ENCODE measurements at places on chromosomes 13 and 19. TPM values are rescaled to one million over a fixed set of nuclear protein-coding genes. Genes with fewer than 3 reads are reported as not detected.

- no peak overlapping the region for H3K27ac ChIP-seq
- no peaks in the 10 kb centered on the region for H3K4me1 ChIP-seq
- no peak overlapping the region for H3K4me3 ChIP-seq
- no peak for DNase-seq
- no peaks in the 10 kb centered on the region for H3K36me3 ChIP-seq
- H3K27me3 ChIP-seq, result peaks cover 7% of the 10 kb centered on the region
These were observed 143.5 kb upstream of the SOX1 start for GRCh38 chr13:111923439-111923838.

GRCh38 chr13:32001769-32002168 lies 29.8 kb upstream of the FRY start:
- no peaks in the 10 kb centered on the region for H3K27me3 ChIP-seq
- H3K36me3 ChIP-seq, result no peaks in the 10 kb centered on the region
- no peaks in the 10 kb centered on the region for H3K4me1 ChIP-seq
- no peak overlapping the region for H3K4me3 ChIP-seq

GRCh38 chr19:37905946-37906868 lies at the start of gene WDR87:
Gene WDR87 (minus strand): TSS chr19:37906594. CDS start chr19:37898239, 8,355 bp downstream.
- no peaks in the 10 kb centered on the region for H3K27me3 ChIP-seq
- H3K4me1 ChIP-seq, result peaks cover 21% of the 10 kb centered on the region
- H3K27ac ChIP-seq, result peak within 1 kb of the TSS; percentile 81
- peak; percentile 48 for DNase-seq

DNA sequence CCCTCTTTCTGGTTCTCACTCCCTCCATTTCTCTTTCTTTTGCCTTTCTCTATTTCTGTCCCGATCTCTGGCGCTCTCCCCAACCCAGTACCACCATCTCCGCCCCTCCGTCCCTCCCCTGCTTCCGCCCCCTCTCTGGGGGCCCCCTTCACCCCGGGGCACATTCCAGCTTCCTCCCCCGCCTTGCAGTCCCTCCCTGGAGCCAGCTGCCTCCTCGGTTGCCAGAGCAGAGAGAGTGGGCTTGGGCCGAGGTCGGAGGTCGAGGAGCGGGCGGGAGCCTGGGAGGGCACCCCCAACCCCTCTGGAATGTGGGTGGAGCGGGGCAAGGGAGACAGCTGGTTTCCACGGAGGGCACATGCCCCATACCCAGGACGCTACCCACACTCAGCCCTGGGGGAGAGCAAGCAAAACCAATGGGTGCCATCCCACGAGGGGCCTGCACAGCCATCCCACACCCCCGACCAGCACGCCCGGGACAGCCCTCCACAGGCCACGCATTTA lies 6.5 kb upstream of the CIRBP start:
- peak overlapping the region; percentile 80 for H3K4me3 ChIP-seq
- DNase-seq, result no peak
- peak overlapping the region; percentile 72 for H3K27ac ChIP-seq
- peaks cover 17% of the 10 kb centered on the region for H3K36me3 ChIP-seq
- peaks cover 59% of the 10 kb centered on the region for H3K4me1 ChIP-seq
- no peaks in the 10 kb centered on the region for H3K27me3 ChIP-seq

DNA sequence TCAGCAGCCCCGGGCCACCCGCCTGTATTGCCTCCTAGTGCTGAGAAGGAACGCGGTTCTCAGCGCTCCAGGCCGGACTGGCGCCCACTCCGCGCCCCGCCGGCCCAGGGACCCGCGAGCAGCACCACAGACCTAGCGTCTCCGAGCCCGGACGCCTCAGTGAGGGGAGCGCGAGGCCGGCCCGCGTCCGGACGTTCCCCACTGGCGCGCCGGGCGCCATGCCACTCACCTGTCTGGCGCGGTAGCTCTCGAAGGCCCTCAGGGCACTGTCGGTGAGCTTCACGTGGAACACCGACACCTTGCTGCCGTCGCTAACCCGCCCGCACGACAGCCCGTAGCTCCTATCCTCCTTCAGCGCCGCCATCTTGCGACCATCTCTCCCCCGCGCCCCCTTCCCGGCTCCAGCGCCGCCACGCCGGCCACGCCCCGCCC lies at the start of gene ELL:
Gene ELL, minus strand, starts transcription at position 379 of the 432 bp plus-strand sequence. Its CDS starts 15 bp downstream, at position 364.
- H3K27ac ChIP-seq, result peak within 1 kb of the TSS; percentile 92
- no peak for DNase-seq
- peak within 1 kb of the TSS; percentile 96 for H3K4me3 ChIP-seq
- no peaks in the 10 kb centered on the region for H3K27me3 ChIP-seq
- no peaks in the 10 kb centered on the region for H3K36me3 ChIP-seq
- H3K4me1 ChIP-seq, result peaks cover 3% of the 10 kb centered on the region

GRCh38 chr19:10921199-10921909 lies 7.1 kb downstream of the YIPF2 start:
- no peak for DNase-seq
- peaks cover 2% of the 10 kb centered on the region for H3K36me3 ChIP-seq
- no peak overlapping the region for H3K4me3 ChIP-seq

DNA sequence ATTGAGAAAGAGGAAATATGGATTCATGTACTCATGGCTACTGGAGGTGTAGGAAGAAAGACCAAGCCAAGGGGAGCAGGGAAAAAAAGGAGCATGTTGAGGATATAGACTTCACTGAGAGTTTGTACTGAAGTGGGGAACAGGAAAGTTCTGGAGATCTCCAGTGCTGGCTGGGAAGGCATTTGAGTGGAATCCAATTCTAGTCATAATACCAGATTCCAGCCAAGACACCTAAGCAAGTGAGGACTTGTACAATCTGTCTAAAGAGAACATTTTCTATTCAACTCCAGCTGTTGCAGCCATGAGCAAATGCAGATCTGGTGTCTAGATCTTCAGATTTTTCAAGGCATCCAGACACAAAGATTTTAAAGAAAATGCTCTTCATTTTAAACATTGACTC lies 412.5 kb downstream of the OXGR1 start:
- no peaks in the 10 kb centered on the region for H3K4me1 ChIP-seq
- no peak overlapping the region for H3K4me3 ChIP-seq
- DNase-seq, result no peak
- no peak overlapping the region for H3K27ac ChIP-seq
- no peaks in the 10 kb centered on the region for H3K27me3 ChIP-seq

DNA sequence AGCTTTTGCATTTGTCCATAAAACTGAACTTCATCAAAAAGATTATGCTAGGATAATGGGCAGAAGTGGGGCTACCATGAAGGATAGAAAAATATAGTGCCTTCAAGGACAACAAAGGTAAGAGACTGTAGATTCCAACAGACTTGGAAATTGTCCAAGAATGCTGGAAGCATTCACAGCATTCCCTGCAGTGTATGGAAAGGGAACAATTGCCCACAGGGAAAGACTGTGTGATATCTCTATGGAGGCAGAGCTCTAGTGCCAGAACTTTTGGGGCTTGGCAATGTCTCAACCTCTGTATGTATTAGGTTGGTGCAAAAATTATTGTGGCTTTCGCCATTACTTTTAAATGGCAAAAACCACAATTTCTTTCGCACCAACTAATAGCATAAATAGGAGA lies 1598.8 kb upstream of the MIR17HG start:
- DNase-seq, result no peak
- no peaks in the 10 kb centered on the region for H3K4me1 ChIP-seq
- no peaks in the 10 kb centered on the region for H3K36me3 ChIP-seq

GRCh38 chr19:918481-919198 lies 1.5 kb downstream of the KISS1R start:
- peak; percentile 67 for DNase-seq
- H3K36me3 ChIP-seq, result peaks cover 4% of the 10 kb centered on the region
- peaks cover 11% of the 10 kb centered on the region for H3K4me1 ChIP-seq
- no peaks in the 10 kb centered on the region for H3K27me3 ChIP-seq
- H3K27ac ChIP-seq, result no peak overlapping the region

DNA sequence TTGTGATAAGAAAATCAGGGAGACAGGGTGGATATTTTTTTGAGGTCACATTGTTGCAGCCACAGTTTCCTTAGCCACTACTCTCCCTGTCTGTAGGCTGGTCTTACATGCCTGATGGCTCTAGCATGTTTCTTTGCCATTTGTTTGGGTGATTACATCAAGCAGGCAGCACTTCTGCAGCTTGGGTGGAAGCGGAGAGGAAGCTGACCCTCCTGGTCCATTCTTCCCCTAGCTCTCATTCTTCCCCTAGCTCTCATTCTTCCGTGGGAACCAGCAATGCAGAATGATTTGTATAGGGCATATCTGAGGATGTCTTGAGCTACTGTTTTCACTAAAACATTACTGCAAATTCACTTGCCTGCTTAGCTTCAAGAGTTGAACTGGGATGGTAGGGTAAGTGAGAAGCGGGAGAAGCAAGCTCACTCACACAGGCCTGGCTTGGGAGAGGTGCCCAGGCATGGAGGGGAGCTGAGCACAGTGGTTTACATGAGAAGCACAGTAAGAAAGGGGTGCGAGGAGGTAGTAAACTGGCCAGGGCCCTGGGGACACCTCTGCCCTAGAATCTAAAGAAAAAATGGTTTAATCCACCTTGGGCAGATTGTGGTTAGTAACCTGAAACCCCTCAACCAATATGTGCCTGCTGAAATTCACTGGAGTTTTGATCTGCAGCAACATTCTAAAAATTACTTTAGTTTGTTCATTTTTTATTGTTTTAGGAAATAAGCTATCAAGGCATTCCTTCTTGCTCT lies 538.9 kb downstream of the RFC3 start:
- H3K4me1 ChIP-seq, result no peaks in the 10 kb centered on the region
- peaks cover 4% of the 10 kb centered on the region for H3K27me3 ChIP-seq
- no peaks in the 10 kb centered on the region for H3K36me3 ChIP-seq
- no peak overlapping the region for H3K4me3 ChIP-seq

GRCh38 chr19:4061178-4061682 lies 5.5 kb downstream of the ZBTB7A start:
- peak overlapping the region; percentile 29 for H3K4me3 ChIP-seq
- peak overlapping the region; percentile 48 for H3K27ac ChIP-seq
- DNase-seq, result no peak
- H3K36me3 ChIP-seq, result peaks cover 17% of the 10 kb centered on the region
- peaks cover 26% of the 10 kb centered on the region for H3K4me1 ChIP-seq

Gene VSIG10L
- total RNA-seq, result 1.6 TPM

Gene ATF5
- 25.4 TPM for total RNA-seq

Gene ZNF563
- total RNA-seq, result 2.8 TPM

Gene FBXW9
- total RNA-seq, result 13.1 TPM

Gene SYT3
- 1.4 TPM for total RNA-seq

Gene GPR4
- total RNA-seq, result not detected

Gene KLK14
- 0.31 TPM for total RNA-seq
